ENCODE measurements at places on chromosomes 16 and 17. TPM values are rescaled to one million over a fixed set of nuclear protein-coding genes. Genes with fewer than 3 reads are reported as not detected.

KRT32 gene
- total RNA-seq = not detected

APOBR gene
- not detected for total RNA-seq

PHKB gene
- total RNA-seq = 31.8 TPM

TSPAN10 gene
- total RNA-seq = 0.64 TPM
